Stimulated activated CD4-positive, alpha-beta T cell treated with anti-CD3 and anti-CD28 coated beads, Interleukin-15, amount 100 ng/mL, for 1 hour (primary cell): ENCODE measurements at places on chromosomes 2 and 18.

DNA sequence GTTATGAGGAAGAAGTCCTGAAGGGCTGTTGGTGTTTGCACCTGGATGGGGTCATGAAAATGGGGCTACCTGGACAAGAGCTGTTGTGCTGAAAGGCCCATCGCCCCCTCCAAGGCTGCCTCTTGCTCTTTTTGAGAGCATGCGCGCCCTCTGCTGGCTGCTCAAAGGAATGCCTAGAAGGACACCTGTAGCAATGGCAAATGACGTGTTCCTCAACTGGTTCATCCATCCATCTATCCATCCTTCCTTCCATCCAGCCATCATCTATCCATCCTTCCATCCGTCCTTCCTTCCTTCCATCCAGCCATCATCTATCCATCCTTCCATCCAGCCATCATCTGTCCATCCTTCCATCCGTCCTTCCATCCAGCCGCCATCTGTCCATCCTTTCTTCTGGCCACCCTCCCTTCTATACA is 17.2 kb upstream of the RPL31 start:
- peak; percentile 38 for DNase-seq

DNA sequence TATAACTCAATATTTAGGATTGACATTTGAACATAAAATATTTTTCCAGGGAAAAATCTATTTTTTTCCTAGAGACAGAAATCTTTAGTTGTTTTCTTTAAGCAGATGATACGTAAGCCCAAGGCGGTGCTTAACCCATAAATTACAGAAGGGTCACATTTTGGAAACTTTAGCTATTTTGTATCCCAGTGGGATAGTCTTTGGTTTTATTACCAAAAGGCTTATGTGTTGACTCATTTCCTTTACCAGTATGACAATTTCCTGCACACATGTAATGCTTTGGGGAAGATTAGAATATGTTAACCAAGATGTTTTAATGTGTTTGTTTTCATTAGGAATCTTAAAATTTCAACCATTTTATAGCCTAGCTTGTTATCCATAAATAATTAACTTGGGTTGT is 24.8 kb downstream of the DYNC1I2 start:
- no peak for DNase-seq

GRCh38 chr2:88561646-88562388 is 65.4 kb downstream of the EIF2AK3 start:
- no peak for DNase-seq

DNA sequence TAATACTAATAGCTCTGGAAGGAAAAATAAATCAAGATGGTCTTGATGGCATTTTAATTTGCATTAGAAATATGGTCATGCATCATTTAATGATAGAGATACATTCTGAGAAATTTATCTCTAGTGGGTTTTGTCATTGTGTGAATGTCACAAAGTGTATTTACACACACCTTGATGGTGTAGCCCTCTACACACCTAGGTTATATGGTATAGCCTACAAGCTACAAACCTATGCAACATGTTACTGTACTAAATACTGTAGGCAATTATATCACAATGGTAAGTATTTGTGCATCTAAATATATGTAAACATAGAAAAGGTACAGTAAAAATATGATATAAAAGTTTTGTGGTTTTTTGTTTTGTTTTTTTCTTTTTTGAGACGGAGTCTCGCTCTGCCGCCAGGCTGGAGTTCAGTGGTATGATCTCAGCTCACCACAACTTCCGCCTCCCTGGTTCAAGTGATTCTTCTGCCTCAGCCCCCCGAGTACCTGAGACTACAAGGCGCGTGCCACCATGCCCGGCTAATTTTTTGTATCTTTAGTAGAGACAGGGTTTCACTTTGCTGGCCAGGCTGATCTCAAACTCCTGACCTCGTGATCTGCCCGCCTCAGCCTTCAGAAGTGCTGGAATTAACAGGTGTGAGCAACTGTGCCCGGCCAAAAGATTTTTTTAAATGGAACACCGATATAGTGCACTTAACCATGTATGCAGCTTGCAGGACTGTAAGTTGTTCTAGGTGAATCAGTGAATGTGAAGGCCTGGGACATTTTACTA is 83.7 kb upstream of the UBXN4 start:
- peak; percentile 8 for DNase-seq

DNA sequence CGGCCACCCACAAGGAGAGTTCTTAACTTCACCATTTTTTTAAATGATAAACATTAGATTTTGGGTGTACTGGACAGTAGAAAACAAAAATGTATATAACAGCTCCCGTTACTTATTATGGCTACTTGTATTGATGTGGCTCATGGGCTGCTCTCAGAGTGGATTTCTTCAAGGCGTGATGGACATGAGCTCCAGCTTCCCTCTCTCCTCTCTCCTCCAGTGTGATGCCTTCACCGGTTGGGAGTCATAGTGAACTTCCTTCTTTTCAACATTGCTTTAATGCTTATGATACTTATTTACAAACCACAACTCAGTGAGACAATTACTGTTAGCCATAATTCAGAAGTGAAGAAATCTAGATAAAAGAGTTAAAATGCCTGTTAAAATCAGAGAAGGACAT is 515.2 kb downstream of the RNF144A start:
- no peak for DNase-seq

DNA sequence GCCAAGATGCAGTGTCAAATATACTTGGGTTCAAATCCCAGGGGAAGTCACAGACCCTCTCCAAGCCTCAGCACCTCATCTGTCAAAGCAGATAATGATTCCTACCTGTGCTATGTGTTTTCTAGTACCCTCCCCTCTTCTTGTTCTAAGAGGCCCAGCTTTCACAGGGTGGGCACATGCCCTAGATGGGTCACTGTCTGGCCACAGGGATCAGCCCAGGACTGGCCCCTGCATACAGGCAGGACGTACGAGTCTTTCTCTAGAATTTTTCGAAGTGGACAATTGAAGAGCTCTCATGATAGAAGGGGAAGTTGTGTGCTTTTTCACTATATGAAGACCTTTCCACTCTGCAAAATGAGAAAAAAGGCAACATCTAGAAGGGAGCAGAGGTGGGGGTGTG is 22.2 kb downstream of the ARL4C start:
- no peak for DNase-seq

DNA sequence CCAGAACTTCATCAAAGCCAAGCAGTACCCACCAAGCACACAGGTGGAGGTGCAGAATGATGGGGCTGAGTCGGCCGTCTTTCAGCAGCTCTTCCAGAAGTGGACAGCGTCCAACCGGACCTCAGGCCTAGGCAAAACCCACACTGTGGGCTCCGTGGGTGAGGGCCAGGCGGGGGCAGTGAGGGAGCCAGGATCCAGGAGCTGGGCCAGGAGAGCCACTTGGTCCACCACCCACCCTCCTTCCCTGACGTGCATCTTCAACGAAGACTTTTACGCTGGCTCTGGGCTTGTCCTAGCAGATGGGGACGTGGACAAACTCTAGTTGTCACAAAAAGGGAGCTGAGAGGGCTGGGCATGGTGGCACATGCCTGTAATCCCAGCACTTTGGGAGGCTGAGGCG is 11.8 kb downstream of the VIL1 start:
- DNase-seq = no peak

- DNase-seq = no peak
Measured at GRCh38 chr2:98658816-98659490, 50.6 kb downstream of the UNC50 start.

DNA sequence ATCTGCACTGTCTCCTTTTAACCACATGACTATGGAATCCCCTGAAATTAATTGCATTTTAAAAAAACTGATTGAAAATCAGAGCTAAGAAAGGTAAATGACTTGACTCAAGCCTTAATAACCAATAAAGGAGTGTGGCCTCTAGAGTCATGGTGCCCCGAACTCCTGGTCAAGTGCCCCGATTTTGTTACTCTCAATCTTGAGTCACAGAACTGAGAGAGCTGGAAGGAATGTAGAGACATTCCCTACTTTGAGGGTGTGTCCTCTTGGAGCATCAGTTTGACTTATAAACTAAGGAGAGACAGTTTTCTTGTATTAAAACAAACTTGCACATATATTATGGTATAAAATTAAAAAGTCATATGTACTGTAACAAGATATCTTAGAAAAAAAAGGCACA is 2.4 kb downstream of the WDR43 start:
- DNase-seq = no peak

GRCh38 chr18:24395049-24395795 is 2.4 kb downstream of the OSBPL1A start:
- no peak for DNase-seq

GRCh38 chr2:147428120-147428747 is 416.6 kb upstream of the ACVR2A start:
- no peak for DNase-seq

GRCh38 chr2:37698931-37699481 is 27.6 kb upstream of the CDC42EP3 start:
- DNase-seq = no peak

GRCh38 chr2:48414640-48414979 is 115.3 kb upstream of the STON1 start:
- no peak for DNase-seq

DNA sequence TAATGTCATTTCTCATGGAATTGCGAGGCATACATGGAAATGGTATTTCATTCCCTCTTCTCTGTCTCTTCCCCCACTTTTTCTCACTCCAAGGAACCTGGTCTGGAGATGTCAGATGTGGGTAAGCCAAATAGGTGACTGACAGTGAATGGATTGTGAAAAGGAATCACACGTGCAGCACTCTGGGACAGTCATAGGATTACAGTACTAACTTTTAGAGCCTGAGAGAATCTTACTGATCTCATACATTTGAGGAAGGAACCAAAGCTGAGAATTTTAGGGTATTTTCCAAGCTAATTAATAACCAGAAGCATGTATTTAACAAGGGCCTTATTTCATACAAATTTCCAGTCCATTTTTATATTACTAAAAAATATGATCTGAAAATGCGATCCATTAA is 58.1 kb upstream of the ERBB4 start:
- no peak for DNase-seq

- no peak for DNase-seq
Measured at GRCh38 chr18:57146956-57147636, at the start of gene BOD1L2. BOD1L2 (plus strand) TSS chr18:57147087; CDS start chr18:57147313, 226 bp downstream.

GRCh38 chr18:35517715-35518114 is 20.0 kb upstream of the INO80C start:
- DNase-seq = no peak

- no peak for DNase-seq
Measured at GRCh38 chr18:3257627-3258120, 4.3 kb upstream of the MYL12B start.

DNA sequence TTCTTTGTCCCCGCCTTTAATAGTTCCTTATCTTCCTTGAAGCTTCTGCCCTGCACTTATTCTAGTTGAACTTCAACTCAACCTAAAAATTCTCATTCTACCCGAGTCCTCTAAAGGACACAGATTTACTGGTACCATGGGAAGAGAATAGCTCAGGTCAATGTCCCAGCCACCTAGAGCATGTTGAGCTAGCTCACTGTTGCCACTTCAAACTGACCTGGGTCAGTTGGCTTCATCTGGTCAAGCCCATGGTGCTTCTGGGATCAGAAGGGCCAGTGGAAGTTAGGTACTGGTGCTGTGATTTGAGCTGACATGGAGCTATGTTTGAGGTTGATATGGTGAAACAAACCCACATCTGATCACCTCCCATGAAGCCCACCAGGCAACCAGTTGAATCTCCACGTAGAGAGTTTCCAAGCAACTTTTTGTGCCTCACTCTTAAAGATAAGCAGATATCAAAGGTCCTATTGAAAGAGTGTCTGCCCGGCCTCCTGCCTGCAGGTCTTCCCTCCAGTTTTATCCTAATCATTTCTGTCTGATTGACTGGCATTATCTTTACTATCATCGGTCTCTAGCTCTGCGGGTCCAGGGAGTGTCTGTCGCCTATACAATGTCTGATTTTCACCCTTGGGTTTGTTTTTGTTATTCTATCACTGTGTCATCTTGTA is 17.2 kb downstream of the GREB1 start:
- DNase-seq = no peak

GRCh38 chr2:7896940-7897487 is 784.8 kb upstream of the ID2 start:
- DNase-seq = no peak

DNA sequence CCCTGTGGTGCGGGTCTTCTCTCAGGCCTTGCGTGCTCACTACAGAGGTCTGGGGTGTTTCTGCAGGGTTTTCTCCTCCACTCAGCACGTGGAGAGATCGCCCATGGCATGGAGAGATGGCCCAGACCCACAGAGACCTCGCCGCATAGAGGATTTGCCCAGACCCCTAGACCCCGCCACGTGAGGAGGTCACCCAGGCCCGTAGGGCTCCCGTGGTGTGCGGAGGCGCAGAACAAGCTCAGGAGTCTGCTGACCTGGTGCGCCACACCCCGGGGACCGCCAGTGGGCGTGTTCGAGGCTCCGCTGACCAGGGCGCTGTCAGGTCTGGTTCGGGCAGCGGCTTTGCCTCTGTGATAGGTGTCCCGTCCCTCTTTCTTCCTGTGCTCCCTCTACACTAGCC is 64.5 kb downstream of the ADI1 start:
- no peak for DNase-seq

DNA sequence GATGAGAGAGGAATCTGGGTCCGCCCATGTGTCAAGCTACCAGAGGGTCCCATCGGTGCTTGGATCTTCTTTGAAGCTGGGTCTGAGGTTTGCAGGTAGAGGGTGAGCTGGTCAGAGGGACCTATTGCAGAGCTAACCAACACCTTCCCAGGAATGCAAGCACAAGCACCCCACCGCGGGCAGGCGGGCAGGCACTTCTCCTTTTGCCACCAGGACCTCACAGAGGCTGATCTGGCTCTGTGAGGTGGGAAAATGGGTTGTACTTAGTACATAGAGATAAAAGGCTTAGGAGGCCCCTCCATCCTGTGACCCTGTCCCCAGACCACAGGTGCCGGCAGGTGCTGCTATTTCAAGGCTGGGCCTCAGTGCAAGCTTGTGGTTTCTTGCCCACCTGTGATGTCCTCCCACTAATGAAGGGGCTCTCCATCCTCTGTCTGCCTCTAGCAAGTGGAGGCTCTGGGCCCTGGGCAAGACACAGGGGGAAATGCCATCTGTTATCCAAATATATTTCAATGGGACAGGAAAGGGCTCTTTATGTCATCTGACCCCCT is 31.4 kb upstream of the IL37 start:
- DNase-seq = no peak

DNA sequence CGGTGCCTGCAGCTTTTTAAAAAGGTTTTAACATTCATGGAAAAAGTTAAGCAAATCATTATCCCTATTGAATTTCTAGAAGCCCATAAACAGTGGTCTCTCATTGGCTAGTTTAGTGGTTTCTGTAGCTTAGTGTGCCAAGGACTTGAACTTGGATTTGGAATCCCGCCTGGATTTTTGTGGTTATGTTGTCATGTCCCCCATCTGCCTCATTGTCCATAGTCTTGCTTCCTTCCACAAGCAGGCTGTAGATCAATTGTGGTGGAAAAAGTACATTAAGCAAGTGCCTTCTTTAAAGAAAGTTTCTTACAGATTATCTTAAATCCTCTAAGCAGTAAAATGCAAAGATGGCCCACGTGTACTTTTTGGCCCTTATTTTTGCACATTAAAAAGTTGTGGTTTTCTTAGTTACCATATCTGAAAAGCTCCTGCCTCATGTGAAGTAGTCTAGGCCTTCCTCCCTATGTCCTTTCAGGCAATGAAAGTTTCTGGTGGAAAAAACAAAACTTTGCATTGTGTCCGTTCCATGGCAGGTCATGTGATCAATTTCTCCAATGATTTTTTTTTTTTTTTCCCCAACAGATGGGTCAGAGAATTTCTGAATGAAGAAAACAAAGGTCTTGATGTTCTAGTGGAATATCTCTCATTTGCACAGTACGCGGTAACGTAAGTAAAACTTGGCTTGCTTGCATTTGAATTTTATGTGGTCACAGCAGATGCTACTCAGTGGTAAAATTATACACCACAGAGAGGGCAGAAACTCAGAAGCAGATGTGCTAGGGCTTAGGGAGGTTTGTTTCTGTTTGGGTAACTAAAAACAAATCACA is 158.9 kb downstream of the PRPF40A start:
- no peak for DNase-seq

GRCh38 chr2:33670392-33670937 is 71.4 kb upstream of the FAM98A start:
- no peak for DNase-seq
